ENCODE measurements at places on chromosomes 7 and 10.

GRCh38 chr7:125491137-125491536, 561.5 kb upstream of the POT1 start:
- no peak for DNase-seq

GRCh38 chr10:113960617-113961181, 83.0 kb upstream of the ADRB1 start:
- peak; percentile 2 for DNase-seq

DNA sequence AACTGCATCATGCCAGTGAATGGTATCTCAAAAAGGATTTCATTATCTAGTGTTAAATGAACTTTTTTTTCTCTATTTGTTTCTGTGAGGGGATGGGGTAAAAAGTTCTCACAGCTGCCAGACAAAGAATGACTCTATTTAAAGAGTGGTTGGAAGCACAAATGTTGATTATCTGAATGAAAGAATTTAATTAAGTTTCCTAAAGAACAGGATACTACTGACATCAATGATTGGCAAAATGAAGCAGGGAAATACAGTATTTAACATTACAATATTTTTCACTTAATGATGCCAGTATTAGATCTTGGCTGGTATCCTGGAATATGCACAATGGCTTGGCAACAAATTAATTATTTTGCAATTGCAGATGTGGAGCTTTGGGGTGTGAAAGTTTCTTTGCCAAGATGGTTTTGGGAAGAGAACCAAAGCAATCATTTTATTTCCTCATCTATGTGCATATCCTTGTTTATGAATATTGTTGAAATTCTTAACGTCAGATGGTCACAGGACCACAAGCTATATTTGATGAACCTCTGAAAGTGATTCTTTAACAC, 336.8 kb downstream of the ARL4A start:
- no peak for DNase-seq

GRCh38 chr10:1002425-1003006, 14.3 kb downstream of the GTPBP4 start:
- DNase-seq, result no peak

- DNase-seq, result no peak
Observed at GRCh38 chr10:83522881-83523386, 616.4 kb upstream of the GHITM start.

DNA sequence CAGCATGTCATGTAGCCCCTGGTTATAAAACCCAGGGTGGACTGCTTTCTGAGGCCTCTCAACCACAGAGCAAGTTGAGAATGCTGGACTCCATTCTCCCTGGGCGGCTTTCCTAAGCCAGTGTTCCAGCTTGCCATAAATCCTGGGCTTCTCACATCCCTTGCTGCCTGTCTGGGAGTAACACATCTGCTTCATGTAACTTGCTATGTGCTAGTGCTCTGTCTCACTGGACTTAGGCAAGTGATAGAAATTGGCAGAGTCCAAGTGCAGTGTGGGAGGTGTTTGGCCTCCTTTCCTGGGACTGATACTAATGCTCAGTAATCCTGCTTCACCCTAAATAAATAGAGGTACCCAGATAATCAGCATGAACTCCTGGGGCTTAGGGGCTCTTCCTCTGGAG, 277.1 kb upstream of the POM121L12 start:
- DNase-seq, result no peak

- DNase-seq, result no peak
Observed at GRCh38 chr7:128335730-128336129, 8.0 kb downstream of the RBM28 start.

- DNase-seq, result no peak
Observed at GRCh38 chr10:28815681-28816080, 138.4 kb downstream of the BAMBI start.

- DNase-seq, result no peak
Observed at GRCh38 chr7:103149808-103150180, 895 bp upstream of the NAPEPLD start.

- no peak for DNase-seq
Observed at GRCh38 chr7:47026780-47027361, 555.0 kb downstream of the TNS3 start.

DNA sequence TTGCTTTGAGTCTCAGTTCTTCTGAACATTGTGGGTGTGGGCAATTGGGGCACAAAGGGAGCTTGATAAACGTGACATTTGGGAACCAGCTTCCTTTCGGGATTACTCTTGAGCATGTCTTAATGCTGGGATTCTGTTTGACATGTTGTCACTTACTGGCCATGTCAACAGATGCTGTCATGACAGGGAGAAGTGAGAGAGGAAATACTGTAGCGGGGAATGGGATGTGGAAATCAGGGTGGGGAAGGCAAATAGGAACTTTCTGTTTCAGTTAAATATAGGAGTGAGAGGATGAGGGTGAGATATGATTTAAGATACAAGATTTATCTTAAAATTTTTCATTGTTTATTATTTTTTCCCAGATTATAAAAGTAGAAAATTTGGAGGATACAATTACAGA, 83.9 kb downstream of the SEC23IP start:
- no peak for DNase-seq

GRCh38 chr10:35626971-35627507, 15.1 kb downstream of the FZD8 start:
- no peak for DNase-seq

GRCh38 chr7:129435414-129435829, 1.2 kb downstream of the STRIP2 start:
- DNase-seq, result no peak

DNA sequence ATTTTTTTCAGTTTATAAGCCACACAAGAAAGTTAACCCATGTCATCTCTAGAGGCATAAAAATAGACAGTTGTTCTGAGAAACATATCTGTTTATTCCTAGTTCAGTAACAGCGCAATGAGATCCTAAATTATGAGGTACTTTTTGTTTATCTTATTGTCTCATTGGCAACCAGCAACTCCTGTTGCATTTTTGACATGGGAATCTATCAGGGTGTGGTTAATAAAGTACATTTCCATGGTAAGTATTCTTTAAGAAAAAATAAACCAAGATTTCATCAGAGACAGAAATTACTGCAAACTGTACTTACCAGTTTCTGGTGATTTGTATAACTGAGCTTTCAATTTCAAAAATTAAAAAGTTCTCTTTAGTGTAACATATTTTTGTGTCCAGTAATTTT, 9.0 kb downstream of the FAS start:
- DNase-seq, result no peak
